Activated CD8-positive, alpha-beta T cell treated with anti-CD3 and anti-CD28 coated beads for 36 hours (primary cell): ENCODE measurements at places on chromosomes 13 and 19. TPM values are rescaled to one million over a fixed set of nuclear protein-coding genes. Genes with fewer than 3 reads are reported as not detected.

ZNF667 gene
- 6.4 TPM for total RNA-seq

THSD8 gene
- total RNA-seq = 36.2 TPM

IL4I1 gene
- total RNA-seq = 16.2 TPM

MYO1F gene
- 21.4 TPM for total RNA-seq

RFX1 gene
- 14.1 TPM for total RNA-seq

BRME1 gene
- 3.6 TPM for total RNA-seq

TNFAIP8L1 gene
- 13.7 TPM for total RNA-seq

GAPDHS gene
- not detected for total RNA-seq

MAN2B1 gene
- total RNA-seq = 127 TPM

ZNF66 gene
- total RNA-seq = 8.9 TPM

KLK2 gene
- 0.51 TPM for total RNA-seq

PEG3 gene
- total RNA-seq = 0.16 TPM

ALOX5AP gene
- 42.2 TPM for total RNA-seq

RASL11A gene
- total RNA-seq = 3.1 TPM

GRCh38 chr19:31119951-31120690, 229.1 kb downstream of the TSHZ3 start:
- no peak for DNase-seq

DNA sequence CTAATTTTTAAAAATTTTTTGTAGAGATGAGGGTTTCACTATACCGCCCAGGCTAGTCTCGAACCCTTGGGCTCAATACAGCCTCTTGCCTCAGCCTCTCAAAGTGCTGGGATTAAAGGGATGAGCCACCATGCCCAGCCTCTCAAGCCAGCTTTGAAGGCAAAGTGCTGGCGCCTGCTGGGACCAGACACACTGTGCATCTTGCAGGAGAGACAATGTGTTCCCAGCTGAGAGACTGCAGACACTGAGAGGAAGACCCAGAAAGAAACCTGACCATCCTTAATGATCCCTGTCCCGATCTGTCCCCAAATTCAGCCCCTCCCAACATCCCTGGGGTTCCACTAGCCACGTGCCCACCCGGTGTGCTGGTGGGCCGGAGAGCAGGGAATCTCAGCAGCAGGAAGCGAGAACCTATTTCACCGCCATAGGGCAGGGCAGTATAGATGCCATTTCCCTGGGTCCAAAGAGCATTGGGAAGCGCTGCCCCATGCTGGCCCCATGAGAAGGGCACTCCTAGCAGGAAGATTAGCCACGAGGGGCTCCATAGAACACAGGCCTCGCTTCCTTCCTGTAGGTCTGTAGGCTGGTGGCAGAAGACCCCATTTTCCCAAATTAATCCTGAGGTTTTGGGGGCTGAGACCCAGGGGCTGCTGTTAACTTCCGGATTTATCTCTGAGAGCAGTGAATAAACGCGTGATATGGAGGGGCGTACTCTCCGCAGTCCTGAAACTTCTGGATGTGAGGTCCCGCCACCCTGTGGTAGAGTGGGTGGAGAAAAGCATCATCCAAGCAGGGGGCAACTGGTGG, 968 bp downstream of the RAVER1 start:
- no peak for DNase-seq

DNA sequence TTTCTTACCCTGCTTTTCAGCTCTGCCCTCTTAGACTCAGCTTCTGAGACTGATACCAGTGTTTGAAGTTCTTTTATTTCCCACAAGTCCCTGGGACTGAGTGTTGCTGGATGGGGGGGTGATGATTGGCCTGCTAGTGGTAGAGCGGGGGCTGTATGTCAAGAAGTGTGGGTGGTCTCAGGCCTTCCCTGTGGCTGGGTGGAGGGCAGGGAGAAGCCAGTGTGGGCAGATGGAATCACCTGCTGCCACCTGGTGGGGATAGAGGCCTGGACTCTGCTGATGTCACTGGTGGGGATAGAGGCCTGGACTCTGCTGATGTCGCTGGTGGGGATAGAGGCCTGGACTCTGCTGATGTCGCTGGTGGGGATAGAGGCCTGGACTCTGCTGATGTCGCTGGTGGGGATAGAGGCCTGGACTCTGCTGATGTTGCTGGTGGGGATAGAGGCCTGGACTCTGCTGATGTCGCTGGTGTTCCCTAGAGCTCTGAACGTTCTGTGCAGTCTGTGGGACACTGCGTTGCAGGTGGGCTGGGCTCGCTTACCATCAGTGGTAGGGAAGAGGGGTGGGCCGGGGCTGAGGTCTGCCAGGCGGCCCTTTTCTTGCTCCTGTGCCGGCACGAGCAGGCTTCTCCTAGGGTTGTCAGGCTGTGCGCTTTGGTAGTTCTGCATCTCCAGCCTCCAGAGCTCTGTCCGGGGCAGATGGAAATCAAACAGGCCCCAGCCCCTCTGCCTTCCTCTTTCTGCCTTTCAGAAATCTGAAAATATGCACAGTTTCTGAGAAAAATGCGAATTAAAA, 101.3 kb downstream of the ARHGEF7 start:
- peak; percentile 71 for DNase-seq

DNA sequence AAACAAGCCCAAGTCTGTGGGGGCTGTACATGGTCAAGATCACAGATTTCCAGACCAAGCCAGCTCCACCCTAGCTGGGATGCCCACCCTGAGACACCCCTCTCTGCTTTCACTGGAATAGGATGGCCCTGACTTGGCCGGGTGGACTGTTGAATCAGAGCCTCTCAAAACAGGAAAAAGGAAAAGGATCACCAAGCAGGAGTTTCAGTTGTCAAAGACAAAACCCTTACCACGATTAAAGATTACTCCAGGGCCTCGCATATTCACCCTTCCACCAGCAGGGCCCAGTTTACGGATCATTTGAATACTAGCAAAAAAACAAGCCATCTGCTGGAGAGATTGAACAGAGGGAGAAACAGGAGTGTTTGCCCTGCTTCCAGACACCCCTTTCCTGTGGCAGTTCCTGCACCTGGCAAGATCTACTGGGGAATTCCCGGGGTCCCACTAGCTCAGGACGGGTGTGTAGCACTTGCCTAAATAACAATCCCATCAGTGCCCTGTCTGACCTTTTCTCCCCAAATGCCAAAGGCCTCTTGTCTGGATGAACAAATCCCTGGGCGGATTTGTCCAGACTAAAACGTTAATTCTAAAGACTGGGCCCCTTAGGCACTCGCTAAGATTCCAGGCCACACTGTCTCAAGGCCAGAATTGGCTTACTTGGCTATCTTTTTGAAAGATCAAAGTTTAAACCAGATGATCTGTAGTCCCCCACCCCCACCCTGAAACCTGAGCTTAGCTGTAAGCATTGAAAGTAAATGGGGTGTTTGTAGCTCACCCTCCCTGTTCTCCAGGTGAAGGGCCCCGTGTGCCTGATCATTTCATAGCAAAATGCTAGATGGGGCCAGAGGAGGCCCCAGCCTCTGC, 38.4 kb downstream of the ACTN4 start:
- DNase-seq = peak; percentile 37

GRCh38 chr13:50664951-50665350, 178.5 kb downstream of the DLEU7 start:
- no peak for DNase-seq

DNA sequence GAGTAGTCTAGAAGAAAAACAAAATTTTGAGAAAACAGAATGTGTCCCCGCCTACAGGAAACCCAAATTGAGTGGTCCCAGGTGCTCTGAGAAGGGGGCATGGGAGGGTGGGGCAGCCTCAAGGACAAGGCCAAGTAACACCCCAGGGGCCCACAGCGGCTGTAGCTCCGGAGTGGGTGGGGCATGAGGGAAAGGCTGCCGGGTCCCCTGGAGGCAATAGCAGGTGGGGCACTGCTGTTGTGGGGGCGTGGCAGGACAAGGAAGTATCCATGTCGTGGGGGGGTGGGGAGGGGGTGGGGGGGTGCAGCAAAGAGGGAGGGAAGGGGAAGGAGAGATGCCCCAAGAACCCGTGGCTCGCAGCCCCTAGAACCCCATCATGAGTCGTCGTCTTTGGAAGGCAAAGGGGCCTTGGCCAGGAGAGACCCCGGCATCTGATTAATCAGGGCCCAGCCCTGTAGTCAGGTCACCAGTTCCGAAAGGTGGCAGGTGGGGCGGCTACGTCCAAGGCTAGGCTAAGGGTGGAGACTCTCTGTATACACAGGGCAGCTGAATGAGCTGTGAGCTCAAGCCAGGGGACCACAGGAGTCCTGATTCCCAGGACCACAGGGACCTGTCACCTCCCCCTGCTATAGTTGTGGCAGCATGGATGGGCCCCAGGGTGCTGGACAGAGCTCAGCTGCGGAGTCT, 7.5 kb upstream of the ISYNA1 start:
- DNase-seq = no peak

DNA sequence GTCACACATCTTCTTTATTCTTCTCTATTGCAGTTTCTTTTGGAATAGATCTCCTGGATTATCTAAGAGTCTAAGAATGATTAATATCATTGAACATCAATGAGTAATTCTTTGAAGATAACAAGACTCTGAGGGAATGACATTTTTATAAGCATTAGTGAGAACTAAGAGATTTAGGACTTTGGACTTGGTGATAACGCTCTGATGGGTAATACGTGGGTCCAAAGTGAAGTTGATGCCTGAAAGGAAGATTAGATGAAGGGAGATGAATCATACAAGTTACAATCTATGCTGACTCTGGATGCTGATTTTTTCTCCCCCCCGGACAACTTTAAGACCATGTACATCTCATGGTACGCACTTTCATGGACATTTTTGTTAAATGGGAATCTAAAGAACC, 364.5 kb downstream of the GPC5 start:
- no peak for DNase-seq

GRCh38 chr13:39527961-39528660, 74.9 kb downstream of the LHFPL6 start:
- DNase-seq = no peak

DNA sequence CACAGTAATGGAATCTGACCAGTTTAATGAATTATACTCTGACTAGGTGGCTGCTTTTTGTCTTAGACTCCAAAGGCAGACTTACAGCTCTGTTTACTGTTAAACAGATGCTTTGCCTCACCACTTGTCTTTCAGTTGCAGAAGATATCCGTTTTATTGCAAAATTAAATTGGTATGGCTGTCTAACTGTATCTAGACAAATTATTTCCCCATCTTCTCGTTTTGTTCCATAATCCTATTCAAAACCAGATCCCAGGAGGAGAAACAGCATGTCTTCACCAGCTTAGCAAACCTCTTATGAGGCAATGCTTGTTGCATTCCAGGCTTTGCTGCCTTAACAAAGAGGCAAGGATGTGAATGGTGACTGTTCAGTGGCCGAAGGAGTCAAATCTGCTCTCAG, 215.6 kb downstream of the TDRD3 start:
- no peak for DNase-seq

DNA sequence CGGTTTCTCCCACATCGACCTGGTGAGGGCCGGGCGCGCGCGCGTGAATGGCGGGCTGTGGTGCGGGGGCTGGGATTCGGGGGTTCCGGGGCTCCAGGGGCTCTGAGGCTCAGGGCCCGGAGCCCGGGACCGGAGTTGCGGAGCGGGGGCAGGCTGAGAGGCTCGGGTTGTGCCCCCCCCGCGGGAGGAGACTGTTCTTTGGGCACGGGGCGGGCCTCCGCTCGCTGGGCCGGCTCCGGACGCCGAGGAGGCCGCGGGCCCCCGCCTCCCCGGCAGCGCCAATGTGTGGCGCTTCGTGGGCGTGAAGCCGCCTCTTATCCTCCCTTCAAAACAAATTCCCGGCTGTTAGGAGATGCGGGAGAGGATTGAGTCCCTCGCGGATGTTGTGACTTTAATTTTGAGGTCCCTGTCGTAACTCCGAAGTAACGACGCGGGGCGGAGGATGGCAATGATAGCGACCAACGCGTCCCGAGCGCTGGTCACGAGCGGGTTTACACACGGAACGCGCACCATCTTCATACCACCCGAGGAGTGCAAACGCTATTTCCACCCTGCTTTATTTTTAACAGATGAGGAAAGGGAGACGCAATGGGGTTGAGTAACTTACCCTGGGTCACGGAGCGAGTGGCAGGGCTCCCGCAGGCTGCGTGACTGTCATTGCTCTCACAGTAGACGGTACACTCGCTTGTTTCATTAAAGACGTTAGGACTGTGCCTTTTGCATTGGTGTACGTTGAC, 536 bp downstream of the UBA2 start:
- peak; percentile 66 for DNase-seq

DNA sequence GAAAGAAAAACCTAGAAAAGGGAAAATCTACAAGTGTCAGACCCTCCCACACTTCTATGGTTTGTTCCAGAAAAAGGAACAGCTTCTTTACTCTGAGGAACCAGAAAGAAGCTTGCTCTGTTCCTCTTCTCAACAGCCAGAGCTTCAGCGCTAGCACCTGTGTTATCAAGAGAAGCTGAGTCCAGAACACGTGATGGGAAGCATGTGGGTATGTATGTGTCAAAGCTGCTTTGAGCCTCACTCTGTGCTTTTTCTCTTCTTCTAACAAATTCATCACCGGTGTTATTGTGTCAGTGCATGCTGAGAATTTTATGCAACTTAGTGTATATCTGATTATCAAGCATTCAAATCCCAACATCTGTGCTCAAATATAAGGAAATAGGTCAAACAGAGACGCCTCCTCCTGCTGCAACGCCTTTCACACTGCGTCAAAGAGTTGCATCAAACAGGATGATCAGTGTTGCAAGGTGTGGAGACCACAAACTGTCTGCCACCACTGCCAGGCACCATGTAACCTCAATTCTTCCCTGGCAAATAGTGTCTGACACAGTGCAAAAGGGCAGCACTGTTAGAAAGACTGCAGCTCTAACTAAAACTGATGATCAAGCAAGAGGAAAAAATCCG, 83.9 kb downstream of the LRRC63 start:
- peak; percentile 81 for DNase-seq

GRCh38 chr13:77832339-77833100, 86.1 kb downstream of the EDNRB start:
- no peak for DNase-seq

GRCh38 chr19:11020982-11021759, 60.3 kb downstream of the SMARCA4 start:
- DNase-seq = no peak

DNA sequence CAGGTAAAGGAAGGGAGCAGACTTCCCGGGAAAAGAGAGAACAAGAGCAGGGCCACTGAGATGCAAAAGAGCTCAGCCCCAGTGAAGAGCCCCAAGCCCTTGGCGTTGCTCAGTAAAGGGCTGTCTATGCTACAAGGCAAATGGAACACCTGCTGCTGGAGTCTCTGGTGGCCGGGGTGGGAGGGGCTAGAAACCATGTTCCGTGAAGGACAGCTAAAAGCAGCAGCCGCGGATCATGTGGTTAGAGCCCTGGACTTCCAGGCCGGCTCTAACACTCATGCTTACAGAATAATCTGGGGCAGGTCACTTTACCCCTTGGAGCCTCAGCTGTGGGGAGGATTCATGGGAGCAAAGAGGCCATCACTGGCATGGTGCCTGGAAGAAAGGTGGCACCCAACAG, 17.8 kb downstream of the POU2F2 start:
- DNase-seq = no peak

GRCh38 chr19:20237773-20238623, 71.0 kb downstream of the ZNF486 start:
- DNase-seq = peak; percentile 97

GRCh38 chr19:43784981-43785808, 4.4 kb upstream of the KCNN4 start:
- DNase-seq = peak; percentile 71

- DNase-seq = no peak
Measured at GRCh38 chr19:52741951-52742485, 7.2 kb upstream of the ZNF611 start.
